ENCODE measurements at places on chromosomes 12 and 14.

DNA sequence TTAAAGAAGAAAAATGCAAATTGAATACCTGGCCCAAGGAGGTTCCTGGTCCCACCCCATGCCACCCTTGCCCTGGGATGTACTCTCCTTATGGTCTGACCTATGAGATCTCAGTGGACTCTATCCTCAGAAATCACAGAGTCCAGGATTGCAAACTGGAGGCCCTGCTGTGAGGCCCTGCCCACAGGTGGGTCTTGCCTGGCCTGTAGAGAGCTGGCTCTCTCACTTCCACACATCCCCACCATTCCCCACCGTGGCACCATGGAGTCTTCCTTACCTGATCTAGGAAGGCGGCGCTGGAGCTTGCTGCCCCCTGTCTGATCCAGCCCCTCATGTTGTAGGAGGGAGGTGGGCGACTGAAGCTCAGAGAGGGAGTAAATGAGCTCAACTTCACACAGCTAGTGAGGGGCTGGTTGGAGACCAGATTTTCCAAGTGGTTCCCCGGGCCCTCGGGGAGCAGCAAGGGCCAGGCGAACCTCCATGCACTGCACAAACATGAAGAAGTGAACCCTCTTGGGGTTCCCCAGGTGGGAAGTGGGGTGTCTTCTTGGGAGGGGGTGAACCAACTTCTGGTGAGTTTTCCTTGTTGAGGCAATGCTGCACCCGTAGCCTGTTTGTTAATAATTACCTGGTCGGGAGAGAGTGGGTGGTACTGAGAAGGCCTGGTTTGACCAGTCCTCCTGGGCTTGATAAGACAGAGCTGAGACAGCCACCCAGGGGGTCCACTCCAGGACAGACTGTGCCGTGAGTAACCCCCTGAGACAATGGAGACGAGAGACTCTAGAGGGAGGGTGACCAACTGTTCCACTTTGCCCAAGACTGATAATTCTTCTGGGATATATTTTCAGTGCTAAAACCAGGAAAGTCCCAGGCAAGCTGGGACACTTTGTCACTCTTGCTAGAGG lies at the start of gene SERPINA4:
Gene SERPINA4, plus strand, starts transcription at position 692 of the 905 bp plus-strand sequence. CDS start 2,041 bp downstream, outside the sequence.
- no peak within 1 kb of the TSS for H3K4me3 ChIP-seq
- H3K36me3 ChIP-seq = no peaks in the 10 kb centered on the region
- no peak within 1 kb of the TSS for H3K27ac ChIP-seq
- no peaks in the 10 kb centered on the region for H3K4me1 ChIP-seq

DNA sequence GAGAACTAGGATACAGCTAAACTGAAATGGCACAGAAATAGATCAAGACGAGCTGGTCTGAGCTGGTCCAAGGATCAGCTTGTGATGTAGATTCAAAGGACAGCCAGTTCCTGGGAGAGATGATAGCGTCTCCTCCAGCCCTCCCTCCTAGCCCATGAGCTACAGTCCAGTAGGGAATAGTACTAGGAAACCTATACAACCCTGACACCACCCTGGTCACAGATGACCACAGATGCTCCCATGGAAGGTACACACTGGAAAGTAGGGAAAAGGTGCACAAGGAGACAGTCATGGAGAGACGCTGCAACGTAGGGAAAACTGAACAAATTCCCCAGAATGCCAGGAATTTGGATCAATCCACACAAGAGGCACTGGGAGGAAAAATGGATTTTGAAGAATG lies 6.9 kb downstream of the GCH1 start:
- no peaks in the 10 kb centered on the region for H3K36me3 ChIP-seq
- H3K4me3 ChIP-seq = no peak overlapping the region
- no peaks in the 10 kb centered on the region for H3K4me1 ChIP-seq
- no peak for DNase-seq
- H3K27me3 ChIP-seq = no peaks in the 10 kb centered on the region

DNA sequence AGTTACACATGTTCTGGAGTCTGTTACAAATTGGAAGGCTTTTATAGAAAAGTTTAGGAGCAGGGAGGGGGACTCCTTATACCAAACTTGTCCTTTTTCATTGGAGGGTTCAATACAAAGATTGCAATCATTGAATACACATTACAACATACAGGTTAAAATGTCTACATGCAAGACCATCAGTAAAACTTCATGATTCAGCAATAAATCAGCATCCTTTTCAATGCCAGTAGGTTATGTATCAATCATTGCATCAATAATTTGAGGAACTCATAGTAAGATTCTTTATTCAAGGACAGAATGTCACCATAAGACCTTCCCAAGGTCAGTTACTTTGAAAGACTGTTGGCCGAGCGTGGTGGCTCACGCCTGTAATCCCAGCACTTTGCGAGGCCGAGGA lies 16.5 kb upstream of the GALNT8 start:
- H3K4me1 ChIP-seq = no peaks in the 10 kb centered on the region
- peaks cover 23% of the 10 kb centered on the region for H3K27me3 ChIP-seq
- no peak for DNase-seq
- H3K36me3 ChIP-seq = no peaks in the 10 kb centered on the region
- no peak overlapping the region for H3K4me3 ChIP-seq
- H3K27ac ChIP-seq = no peak overlapping the region

GRCh38 chr12:15547691-15548090 lies 225.4 kb downstream of the PTPRO start:
- DNase-seq = no peak
- H3K4me1 ChIP-seq = no peaks in the 10 kb centered on the region
- no peak overlapping the region for H3K27ac ChIP-seq
- no peak overlapping the region for H3K4me3 ChIP-seq
